ENCODE measurements at places on chromosomes 7 and 10.

GRCh38 chr10:110775406-110775805 is 96.3 kb upstream of the PDCD4 start:
- no peak for DNase-seq

DNA sequence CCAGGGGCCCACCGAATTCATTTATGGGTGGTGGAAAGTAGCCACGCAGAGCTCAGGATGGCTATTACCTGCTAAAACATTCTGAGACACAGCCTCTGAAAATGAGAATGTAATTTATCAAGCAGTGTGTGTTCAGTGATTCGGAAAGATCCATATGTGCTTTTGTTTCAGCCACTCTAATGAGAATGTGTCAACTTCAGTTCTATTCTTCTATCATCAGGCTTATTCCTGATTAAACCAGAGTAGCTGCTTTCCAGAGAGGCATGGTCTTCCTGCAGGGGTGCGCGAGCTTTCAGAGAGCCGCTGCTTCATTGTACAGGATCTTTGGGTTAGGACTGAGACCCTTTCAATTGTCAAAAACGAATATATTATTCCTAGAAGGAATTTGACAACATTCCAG is 167.6 kb downstream of the OTUD1 start:
- no peak for DNase-seq

DNA sequence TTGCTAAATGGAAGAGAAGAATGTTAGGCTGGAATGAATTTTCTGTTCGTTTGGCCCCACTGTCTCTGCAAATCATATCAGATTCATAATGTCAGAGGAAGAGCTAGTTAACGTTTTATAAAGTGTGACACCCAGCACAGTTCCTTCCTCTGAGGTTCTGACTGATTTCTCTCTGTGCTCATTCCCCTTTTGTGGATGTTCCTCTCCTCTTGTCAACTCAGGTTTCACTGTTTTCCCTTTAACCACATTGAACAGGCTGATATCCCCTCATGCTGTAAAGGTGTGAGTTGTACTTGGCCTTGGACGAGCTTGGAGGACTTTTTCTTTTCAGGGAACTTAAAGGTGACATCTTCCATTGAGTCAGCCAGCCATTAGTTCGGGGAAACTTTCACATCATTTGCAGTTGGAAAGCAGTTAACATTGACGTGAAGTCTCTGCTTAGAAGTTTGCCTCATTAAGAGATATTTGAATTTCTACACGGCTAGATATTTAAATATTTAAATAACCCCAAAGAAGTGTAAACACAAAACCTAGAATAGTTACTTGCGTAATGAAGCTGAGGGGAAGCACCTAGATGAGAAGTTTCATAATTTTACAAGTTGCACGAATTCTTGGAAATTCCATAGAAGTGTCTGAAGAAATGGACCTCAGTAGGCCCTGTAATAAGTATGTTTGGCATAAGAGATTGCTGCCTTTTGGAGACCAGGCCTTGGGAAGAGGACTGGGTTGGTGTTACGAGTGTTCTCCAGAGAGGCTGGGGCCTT is 101.5 kb upstream of the EGR2 start:
- no peak for DNase-seq

- DNase-seq = no peak
Observed at GRCh38 chr7:139918480-139918879, 89.4 kb downstream of the TBXAS1 start.

DNA sequence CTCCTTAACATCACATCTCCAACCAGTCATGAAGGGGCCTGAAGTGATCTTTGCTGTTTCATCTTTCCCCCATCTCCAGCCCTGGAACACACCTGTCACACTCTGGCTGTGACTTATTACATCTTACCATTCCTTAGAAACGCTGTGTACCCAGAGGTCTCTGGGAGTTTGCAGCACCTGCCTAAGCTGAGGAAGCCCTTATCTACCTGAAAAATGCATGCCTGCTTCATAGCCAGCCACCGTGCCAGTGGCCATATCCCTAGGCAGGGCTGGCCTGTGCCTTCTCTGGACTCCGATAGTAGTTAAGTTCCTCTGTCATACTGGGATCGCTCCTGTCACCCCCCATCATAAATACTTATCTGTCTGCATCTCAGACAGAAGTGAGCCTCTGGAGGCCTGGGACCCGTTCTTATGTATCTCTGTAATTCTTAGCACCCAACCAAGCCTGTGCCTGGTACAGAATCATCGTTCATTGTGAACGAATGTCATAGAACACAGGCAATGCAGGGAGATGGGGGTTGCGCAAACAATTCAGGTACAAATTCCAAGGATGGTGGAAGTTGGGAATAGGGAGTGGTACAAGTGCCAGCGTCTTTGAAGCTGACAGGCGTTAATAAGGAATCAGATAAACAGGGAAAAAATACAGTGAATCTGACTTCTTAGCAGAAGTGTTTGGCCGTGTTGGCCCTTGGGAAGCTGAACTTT is 254.6 kb downstream of the CAMK1D start:
- DNase-seq = no peak

DNA sequence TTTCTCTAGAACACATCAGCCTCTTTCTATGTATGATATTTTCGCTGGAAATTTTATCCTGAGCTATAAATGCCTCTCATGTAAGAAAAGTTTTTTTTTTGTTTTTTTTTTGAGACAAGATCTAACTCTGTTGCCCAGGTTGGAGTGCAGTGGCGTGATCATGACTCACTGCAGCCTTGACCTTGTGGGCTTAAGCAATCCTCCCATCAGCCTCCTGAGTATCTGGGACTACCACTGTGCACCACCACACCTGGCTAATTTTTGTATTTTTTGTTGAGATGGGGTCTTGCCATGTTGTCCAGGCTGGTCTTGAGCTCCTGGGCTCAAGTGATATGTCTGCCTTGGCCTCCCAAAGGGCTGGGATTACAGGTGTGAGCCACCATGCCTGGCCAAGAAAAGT is 80.4 kb downstream of the ADK start:
- DNase-seq = no peak

- DNase-seq = no peak
Observed at GRCh38 chr10:6153845-6154244, 48.9 kb upstream of the PFKFB3 start.

DNA sequence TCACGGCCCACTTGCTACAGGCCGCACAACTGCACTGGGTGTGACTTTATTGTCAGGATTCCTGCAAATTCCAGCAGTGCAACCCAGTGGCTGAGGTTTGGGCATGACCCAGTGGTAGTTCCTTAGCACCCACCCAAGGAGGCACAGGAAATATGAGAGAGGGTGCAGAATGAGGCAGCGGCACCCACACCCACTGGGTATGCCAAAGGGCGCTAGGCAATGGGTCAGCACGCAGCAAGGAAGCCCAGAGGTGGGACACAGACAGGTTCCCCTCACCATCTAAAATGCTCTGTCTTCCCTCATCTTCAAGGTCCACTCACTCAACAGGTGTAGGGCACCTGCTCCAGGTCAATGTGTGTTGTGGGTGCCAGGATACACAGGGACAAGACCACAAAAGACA is 357.8 kb upstream of the MKI67 start:
- no peak for DNase-seq

DNA sequence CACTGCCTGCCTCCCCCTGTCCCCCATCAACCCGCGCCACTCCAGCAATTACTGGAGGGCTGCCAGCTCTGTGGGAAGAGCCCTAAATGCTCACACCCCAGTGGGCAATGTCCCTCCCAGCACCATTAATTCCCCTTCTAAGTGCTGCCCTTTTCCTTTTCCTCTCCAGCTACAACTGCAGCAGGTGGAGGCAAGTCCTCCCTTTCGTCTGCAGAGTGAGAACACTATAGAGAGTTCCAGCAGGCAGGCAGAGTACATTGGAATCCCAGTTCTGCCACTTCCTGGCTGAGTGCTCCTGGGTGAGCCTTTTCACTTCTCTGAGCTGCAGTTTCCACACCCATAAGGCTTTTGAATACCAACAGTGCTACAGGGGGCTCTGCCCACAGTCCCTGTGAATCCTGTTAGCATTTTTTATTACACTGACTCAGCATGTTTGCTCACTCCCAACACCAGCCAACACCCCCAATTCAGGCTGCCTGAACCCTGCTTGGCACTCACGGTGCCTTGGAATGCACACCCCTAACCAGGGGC is 447.0 kb downstream of the GRID1 start:
- DNase-seq = no peak

- no peak for DNase-seq
Observed at GRCh38 chr7:27145914-27146412, 1.6 kb downstream of the HOXA6 start.

- no peak for DNase-seq
Observed at GRCh38 chr7:5199841-5200240, 9.8 kb downstream of the WIPI2 start.
